ENCODE measurements at places on chromosomes 5 and 9. TPM values are rescaled to one million over a fixed set of nuclear protein-coding genes. Genes with fewer than 3 reads are reported as not detected.

CYLC2 gene
- not detected for total RNA-seq

REEP2 gene
- 27.5 TPM for total RNA-seq

DNA sequence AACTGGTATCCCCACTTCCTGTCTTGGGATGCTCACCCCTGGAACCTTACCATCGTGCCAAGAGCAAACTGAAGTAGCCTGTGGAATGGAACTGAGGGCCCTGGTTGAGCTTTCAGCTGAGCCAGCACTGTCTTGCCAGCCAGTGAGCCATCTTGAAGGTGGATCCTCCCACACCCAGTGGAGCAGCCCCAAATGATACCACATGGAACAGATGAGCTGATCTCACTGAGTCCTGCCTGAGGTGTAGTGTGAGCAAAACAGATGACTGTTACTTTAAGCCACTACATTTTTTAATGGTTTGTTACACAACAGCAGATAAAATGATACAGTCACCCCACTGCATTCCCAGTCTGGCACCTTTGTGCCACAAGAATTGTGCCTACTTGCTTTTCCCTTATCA, 2.2 kb upstream of the PCYOX1L start:
- no peak for DNase-seq

DNA sequence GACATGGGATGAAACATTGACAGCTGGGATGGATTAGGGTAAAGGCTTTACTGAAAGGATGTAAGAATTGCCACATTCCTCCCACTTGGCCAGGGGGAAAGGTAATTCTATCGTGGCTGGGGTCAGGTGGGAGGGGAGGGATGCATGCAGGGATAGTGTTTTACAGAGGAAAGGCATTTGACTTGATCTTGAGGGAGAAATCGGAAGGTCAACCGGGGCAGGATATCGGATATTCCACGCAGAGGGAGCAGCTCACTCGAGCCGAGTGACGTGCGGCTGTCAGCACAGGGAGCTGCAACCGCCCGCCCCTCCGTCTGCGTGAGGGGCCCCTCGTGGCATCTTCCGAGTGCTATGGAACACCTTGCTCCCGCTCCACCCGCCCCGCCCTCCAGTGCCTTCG, 63.4 kb upstream of the ADAMTS2 start:
- DNase-seq = no peak

DNA sequence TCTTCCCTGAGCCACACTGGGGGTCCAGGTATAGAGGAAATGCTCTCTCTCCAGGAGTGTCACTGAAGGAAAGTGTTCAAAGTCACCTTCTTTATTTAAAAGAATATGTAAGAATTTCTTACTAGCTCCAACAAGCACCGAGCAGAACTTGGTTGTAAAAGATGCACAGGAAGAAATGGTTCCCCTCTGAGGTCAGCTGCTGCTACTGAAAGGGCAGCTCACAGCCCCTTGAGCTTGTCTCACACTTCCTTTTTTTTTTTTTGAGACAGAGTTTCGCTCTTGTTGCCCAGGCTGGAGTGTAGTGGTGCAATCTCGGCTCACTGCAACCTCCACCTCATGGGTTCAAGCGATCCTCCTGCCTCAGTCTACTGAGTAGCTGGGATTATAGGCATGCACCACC, 77.2 kb downstream of the PRRT1B start:
- no peak for DNase-seq

DNA sequence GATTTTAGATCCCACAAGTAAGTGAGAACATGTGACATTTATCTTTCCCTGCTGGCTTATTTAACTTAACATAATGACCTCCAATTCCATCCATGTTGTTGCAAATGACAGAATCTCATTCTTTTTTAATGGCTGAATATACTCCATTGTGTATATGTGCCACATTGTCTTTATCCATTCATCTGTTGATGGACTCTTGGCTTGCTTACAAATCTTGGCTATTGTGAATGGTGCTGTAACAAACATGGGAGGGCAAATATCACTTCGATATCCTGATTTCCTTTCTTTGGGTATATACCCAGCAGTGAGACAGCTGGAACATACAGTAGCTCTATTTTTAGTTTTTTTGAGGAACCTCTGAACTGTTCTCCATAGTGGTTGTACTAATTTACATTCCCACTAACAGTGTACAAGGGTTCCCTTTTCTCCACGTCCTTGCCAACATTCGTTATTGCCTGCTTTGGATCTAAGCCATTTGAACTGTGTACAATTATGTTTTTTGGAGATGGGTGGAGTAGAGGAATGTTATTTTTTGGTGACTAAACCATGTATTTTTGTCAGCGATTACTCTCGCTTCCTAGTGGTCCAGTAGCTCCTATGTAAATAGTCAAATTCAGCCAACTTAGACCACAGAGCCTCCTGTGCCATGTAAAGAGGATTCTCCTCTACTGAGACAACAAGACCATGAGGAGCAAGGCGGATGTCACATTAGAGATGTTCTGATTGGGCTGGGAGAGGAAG, 60.6 kb downstream of the TNFSF15 start:
- no peak for DNase-seq

DNA sequence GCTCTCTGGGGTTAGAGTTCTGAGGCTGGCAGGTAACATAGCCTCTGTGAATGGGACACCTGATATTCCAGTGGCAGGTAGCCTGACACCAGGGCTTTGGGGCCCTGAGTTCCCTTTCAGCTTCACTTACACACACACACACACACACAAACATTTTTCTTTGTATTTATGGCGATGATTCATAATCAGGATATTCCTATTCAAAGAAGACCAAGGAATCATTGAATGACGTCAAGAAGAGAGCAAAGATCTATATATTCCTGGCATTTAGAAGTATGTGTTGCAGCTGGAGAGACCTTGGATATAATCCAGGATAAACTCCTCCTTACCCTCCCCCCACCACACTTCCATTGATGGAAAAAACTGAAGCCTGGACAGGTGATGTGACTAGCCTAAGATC, 7.9 kb upstream of the ENTREP1 start:
- no peak for DNase-seq

GRCh38 chr5:149793256-149793550, 63.1 kb downstream of the PPARGC1B start:
- DNase-seq = no peak

DNA sequence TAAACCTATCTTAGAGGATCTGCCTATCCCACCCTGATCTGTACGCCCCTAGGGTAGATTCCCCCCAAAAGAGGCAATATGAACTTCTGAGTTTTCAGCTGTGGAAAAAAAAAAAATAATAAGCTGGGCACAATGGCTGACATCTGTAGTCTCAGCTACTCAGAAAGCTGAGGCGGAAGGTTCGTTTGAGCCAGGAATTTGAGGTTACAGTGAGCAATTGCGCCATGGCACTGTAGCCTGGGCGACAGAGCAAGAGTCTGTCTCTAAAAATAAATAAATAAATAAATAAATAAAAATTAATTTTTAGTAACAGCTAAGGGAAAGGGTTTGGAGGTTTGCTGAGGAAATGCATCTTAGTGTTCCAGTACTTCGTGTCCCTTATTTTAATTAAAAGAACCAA, 21.1 kb upstream of the SLC28A3 start:
- no peak for DNase-seq

GRCh38 chr5:35161652-35162273, 68.5 kb downstream of the PRLR start:
- DNase-seq = no peak

FAXDC2 gene
- total RNA-seq = 24.6 TPM

DIRAS2 gene
- not detected for total RNA-seq

DNA sequence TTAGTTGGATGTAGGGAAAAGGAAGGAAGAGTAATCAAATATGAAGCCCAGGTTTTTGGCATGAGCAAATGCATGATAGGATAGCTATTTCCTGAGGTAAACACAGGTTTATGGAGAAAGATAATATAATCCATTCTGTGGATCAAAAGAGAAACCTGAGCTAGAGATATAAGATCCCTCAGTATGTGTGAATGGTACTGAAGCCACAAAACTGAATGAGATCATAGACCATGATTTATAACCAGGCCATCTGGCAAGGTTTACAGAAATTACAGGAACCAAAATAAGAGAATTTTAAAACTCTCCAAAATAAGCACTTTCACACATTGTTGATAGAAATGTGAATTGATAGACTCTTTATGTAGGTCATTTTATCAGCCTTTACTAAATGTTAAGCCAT, 28.7 kb upstream of the ECM2 start:
- DNase-seq = no peak

Data from right atrium auricular region (tissue), 2 donors.